Right cardiac atrium (tissue), 5 donors: ENCODE measurements at places on chromosomes 7 and 10.

DNA sequence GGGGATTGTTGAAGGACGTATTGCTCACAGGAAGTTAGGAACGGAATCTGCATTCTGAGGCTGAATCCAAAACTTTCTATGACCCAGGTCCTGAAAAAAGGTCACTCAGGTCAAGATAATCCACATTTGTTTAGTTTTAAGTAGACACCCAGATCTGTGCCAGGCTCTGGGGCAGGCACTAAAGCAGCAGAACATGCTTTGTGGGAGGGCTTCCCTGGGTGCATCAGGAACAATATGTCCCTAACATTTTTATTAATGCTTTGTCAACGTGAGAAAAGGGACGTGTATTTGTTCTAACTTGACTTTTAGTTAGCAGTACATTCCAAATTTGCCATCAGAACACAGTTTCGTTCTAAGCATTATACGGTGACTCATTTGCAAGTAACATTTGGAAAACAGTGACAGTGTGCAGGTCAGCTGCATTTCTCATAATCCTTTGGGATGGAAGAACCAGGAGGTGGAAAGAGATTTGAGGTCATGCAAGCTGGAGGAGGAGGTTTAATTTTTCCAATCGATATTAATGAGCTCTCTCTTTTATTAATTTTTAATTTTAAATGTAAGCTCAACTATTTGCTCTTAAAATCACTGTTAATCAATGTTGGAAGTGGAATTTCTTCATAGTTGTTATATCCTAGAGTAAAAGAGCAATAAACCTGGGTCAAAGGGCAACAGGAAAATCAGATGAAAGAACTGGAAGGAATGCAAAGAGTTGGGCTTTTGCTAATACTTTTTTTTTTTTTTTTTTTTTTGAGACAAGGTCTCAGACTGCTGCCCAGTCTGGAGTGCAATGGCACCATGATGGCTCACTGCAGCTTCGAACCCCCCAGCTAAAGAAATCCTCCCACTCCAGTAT is 35.0 kb downstream of the TAS2R41 start:
- DNase-seq = no peak

GRCh38 chr10:102735065-102735562 is 8.6 kb upstream of the WBP1L start:
- peak; percentile 78 for DNase-seq

DNA sequence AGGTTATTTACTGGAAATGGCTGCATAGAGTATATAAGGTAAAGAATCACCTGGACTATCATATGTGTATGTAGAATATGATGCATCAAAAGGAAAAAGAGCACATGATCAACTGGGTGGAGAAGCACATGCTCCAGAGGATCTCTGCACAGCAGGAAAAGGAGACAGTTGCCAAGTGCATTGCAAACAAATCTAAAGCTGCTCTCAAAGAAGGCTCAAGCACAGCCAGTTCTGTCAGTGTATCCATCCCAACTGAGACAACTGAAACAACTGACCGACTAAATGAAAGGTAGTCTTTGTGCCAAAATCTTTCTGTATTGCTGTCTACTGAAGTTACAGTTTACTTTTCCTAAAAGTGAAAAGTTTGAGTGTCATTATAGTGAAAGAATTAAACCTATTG is 83.2 kb upstream of the SGCE start:
- no peak for DNase-seq

GRCh38 chr7:155683098-155683497 is 38.6 kb downstream of the RBM33 start:
- no peak for DNase-seq

DNA sequence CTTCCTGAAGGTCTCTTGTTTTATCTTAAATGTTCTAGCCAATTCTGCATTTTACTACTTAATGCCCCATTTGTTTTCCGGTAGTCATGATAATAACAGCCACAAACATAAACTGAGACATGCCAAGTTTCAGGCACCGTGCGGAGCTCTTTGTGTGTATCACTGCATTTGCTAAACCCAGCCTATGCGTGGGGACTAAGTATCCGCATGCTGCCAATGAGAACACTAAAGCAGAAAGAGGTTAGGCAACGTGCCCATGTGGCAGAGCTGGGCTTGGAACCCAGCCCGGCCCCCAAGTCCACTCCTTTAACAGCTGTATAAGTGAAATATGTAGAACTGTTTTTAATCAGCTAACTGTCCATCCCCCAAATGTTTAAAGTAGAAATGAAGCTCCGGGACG is 54.1 kb downstream of the SLIT1 start:
- DNase-seq = no peak
